Renal cortical epithelial cell (primary cell): ENCODE measurements at places on chromosomes 3 and 15.

DNA sequence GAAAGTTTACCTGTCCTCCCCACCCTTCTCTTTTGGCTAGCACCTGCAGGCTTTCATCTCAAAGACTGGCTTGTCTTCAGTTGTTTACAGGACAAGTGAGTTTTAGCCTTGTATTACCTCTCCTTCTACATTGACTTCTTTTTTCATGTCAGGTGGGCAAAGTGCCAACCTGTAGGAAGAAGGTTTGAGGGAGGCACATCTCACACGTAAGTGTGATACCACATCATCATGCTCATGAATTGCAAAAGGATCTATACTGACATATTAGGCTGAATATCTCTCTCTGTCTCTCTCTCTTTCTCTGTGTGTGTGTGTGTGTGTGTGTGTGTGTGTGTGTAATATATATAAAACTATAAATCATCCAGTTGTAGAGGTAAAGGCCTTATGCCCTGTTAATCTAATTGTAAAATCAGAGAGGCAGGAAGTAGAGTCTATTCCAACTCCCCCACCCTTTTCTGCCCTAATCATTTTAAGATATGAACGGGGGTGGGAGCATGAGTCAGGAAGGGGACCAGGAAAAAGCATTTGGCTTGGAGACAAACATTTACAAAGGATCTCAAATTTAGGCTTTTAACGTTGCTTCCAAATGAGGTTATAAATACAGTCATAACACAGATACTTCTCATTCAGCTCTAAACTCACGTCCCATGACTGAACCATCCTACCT is 107.0 kb upstream of the PFN2 start:
- no peak for DNase-seq

DNA sequence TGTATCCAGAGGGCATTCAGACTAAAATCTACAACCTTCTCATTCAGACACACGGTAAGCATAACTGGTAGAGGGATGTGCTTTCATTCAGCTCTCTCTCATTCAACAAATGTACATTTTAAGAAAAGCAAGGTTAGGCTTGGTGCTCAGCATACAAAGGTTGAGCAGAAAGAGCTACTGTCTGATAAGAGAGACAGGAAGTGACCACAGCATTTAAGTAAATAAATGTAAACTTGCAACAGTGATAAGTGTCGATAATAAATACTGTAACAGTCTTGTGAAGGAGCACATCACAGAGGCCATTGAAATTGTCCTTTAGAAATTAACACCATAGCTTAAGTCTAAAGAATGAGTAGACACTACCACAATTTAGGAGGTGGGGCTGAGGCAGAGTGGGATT is 3.4 kb downstream of the CD96 start:
- DNase-seq = no peak

GRCh38 chr3:100600181-100601042 is 9.0 kb upstream of the ADGRG7 start:
- no peak for DNase-seq

- DNase-seq = no peak
These were observed 93.2 kb downstream of the SLCO3A1 start for GRCh38 chr15:91946581-91947292.

DNA sequence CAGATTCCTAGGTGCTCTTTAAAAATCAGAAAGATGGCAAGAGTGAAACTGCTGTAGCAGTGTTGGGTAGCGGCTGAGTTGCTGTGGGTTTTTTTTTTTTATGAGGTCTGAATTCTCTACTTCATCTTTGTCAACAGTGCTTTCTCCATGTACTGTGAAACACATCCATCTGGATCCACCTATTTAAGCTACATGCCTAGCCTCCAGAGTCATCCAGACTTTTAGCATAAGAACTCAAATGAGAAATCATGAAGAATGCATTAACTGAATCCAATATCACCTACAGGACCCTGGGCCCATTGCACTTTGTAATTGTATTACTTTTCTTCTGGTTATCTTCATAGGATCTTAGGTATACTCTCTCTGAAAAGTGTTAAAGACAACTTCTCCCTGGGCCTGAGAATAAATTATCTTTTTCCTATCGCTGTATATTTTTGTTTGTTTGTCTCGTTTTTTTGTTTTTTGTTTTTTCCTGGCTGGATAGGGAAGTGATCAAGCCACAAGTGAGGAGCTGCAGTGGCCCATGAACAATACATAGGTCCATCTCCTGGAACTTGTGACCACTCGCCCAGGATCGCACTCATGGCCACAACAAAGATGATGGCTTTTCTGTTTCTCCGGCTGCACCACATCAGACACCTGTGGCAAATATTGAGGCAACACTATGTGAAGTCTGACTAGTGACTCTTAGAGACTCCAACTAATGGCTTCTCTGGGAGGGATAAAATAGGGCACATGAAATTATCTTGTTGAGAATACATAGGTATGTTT is 609.9 kb upstream of the AGTR1 start:
- DNase-seq = no peak

DNA sequence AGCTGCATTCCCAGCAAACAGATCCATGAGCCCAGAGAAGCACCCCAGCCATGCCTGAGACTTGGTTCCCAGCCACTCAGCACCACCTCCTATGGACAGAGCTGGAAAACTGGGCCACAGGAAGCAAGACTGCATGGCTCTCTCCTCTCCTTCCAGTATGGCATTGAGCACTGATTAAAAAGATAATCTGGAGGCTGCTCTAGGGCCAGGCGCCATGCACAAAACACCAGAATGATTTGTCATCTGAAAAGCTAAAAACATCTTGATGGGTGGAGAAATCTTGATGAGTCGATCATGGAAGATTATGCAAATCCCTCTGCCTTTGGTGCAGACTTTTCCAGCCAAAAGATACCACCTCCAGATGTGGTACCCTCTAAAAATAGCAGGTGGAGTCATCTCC is 62.7 kb upstream of the MRPS22 start:
- DNase-seq = no peak

DNA sequence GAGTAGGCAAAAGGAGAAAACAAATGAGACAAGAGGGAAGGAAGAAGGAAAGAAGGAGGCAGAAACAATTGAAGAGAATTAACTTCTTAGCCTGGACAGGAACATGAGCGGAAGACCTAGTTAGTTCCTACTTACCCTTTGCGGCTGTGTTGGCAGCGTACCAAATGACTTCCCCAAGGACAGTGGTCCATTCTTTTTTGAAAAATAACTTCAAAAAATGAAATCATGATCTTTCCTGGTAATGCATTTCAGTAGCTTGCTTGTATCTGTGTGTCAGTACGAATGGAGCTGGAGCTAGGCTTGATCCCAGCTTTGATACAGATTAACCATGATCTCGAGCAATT is 41.5 kb upstream of the CFAP161 start:
- DNase-seq = no peak

DNA sequence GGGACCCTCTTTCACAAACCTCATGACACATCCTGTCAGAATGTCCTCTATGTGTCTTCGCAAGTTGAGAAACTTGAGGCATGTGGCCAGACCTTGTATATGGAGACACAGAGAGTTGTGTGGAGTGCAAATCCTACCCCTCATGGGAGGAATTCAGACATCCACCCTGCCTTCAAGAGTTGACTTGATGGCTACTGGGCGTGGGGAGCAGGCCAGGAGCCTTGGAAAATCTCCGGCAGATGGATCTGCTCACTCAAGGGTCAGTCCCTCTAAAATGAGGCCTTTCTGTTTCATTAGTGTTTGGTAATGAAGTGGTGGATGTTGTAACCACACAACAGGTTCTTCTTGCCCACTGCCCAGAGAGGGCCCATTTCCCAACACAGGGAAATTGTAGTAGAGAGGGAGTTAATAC is 79.0 kb downstream of the ASB7 start:
- DNase-seq = no peak

DNA sequence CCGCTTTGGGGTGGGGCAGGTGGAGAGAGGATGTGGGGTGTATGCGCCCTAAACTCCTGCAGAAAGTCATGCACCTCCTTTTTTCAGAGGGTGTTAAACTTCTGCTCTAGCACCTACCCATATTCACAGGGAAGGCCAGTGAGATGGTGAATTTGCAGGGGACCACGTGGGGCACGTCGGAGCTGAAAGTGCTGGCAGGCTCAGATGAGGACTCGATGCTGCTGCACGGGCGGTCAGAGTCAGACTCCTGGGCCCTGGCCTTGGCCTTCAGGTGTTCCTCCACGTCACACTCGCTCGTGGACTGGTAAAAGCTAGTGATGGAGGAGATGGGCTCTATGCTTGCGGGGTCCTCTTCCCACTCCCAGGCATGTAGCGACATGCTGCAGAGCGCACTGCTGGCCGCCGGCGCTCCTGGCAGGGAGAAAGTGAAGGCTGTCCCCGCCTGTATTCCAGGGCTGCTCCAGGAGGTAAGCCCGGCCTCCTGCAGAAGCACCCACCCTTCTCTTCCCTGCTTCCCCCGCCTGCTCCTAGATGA is 883 bp downstream of the CFAP92 start:
- DNase-seq = no peak

DNA sequence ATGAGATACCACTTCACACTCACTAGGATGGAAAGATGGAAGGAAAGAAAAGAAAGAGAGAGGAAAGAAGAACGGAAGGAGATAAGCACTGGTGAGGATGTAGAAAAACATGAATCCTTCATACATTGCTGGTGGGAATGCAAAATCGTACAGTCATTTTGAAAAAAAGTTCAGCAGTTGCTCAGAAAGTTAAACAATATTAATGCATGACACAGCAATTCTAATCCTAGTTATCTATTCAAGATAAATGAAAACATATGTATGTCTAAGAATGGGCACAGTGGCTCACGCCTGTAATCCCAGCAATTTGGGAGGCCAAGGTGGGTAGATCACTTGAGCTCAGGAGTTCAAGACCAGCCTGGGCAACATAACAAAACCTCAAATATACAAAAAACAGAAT is 59.1 kb downstream of the SENP7 start:
- DNase-seq = no peak

- peak; percentile 86 for DNase-seq
These were observed 19.8 kb upstream of the NUDT16 start for GRCh38 chr3:131361464-131362421.

DNA sequence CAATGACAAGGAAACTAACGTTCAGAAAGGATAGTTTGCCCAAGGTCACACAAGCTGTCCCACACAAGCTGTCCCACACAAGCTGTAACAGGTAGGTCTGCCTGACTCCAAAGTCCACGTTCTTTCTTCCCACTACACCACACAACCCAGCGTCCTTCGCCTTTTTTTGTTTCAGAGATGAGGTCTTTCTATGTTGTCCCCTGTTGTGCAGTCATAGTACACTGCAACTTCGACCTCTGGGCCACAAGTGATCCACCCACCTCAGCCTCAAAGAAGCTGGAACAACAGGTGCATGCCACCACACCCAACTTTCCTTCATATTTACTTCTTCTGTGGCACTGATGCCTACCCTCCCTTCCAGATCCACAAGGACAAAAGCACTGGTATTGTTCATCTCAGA is 21.4 kb downstream of the MB21D2 start:
- no peak for DNase-seq

DNA sequence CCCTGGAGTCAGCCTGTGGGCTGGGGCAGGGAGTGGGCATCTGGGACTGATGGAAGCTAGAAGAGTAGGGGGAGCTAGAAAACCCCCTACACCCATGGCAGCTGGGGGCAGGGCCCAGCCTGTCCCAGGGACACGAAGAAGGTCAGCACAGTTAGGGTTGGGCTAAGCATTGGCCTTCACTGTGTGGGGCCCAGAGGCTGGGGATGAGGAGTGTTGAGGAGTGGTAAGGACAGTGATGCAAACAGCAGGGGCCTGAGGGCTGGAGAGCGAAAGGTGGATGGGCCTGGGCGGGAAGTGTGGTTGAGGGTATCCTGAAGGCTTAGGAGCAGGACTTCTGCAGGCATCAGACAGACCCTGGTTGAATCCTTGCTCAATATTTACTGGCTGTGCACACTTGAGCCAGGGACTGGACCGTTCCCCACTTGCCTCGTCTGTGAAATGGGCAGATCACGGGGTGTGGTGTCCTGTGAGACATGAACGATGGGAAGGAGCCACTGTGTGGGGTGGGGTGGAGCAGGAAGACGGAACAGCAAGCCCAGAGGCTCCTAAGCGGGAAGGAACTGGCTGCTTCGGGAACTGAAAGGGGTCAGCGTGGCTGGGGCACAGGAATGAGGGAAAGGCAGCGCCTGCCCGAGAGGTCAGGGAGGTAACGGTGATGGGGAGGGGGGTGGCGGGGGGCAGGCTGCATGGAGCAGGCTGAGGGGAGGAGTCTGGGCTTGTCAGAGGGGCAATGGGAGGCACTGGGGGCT is 7.3 kb downstream of the PRKCD start:
- DNase-seq = no peak

DNA sequence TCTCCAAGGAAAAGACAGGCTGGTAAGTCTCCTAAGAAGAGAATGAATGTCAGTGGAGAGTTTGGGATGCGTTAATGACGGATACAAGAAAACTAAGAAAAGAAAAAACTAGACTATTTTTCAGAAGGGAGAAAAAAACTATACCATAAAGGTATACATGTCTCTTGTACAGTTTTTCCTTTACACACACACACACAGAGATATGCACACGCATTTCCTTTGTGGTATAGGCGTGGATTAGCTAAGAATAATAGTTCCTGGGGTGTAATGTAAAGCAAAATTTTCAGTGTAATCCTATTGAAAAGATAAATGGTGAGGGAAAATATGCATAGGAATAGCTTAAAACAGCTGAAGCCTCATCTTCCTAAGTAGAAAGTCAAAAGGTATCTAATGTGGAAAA is 36.3 kb downstream of the GABPB1 start:
- no peak for DNase-seq

GRCh38 chr3:69750549-69750948 is 11.3 kb downstream of the MITF start:
- DNase-seq = no peak

- DNase-seq = no peak
These were observed 639.4 kb upstream of the NAALADL2 start for GRCh38 chr3:174219738-174220137.

DNA sequence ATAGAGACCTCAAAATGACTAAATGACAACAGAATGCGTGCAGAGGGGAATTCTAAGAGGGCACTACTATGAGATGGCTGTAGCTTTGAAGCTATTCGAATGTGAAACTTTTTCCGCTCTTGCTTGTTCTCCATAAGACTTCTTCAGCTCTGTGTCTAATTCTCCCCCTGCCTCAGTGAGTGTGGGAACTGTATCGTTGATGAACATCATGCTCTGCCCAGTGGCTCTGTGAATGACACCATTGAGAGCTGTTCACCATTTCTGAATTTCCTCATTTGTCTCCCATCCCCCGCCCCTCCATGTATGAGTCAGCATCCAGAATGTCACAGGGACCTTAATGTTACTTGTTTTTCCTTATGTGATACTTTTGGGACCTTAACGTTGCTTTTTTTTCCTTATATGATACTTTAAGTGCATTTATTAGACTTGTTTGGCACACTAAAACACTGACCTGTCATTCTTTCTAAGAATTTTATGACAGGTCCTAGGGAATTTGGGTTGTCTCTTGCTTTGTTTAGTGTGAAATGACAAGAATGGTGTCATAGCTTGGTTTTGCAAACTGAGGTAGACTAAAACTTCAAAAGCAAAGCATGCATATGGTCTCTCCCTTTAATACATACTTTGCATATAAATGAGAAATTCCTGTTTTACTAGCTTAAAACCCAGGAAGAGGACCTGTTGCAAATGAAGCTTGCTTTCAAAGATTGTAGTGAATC is 99.6 kb downstream of the FNDC3B start:
- DNase-seq = peak; percentile 76

GRCh38 chr3:38730281-38730680 is 80.8 kb upstream of the SCN5A start:
- peak; percentile 45 for DNase-seq

GRCh38 chr3:57158813-57159738 is 6.1 kb downstream of the IL17RD start:
- no peak for DNase-seq
